ENCODE measurements at places on chromosomes 1 and 21.

DNA sequence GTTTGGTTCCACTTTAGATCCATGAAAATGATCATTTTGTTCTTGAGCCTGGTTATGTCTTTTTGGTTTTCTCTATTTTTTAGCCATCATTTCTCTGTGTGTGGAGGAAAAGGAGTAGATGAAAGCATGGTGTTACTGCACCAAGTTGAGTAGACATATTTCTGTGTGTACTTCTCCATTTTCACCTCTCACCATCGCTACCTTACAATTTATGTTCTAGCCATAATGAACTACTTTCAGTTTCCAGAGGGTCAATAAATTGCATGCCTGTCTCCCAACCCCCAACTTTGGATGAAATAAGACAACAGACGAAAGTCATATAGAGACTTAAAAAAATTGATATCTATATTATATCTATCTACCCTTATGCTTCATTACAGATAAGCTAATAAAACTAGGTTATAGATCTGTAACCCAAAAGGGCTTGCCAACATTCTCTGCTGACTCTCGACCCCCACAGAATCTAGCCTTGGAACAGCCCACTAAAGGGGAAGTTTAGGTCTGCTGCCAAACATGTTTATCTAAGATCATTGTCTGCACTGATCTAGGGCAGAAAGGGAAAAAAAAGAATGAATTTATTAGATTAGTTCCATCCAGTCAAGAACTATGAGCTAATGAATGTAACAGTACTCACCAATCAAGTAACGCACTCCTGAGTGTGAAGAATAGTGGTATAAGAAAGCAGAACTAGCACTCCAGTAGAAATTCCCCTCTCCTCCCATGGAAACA is 7.5 kb upstream of the MAN1A2 start:
- DNase-seq: no peak

GRCh38 chr1:198203434-198203833 is 46.6 kb downstream of the NEK7 start:
- DNase-seq: no peak

- DNase-seq: no peak
Observed at GRCh38 chr1:240189386-240189989, 97.8 kb downstream of the FMN2 start.

- DNase-seq: no peak
Observed at GRCh38 chr1:58290685-58291372, 255.7 kb downstream of the OMA1 start.

DNA sequence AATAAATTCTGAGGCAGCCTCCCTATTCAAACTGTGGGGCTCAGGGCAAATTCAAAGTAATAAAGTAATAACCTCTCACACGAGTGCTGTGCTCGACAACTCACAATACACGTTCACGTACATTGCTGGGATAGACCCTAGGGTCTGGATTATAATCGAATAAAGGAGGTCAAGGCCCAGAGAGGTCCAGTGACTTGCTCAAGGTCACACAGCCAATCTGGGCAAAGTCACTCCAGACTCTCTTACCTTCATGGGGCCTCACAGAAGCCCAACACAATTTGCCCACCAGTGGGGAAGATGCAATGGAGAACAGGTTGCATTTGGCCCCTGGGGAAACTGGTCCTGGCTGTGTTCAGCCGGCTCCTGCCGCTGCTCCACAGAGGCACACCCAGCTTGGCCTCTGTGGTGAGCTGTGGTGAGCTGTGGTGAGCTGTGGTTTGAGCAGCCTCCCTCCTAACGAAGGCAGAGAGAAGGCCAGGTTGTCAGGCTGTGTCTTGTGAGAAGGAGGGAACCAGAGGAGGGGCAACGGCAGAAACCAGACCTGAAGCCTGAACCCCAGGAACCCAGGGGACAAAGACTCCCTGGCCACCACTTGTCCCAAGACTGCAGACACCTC is 35.1 kb downstream of the NUAK2 start:
- DNase-seq: peak; percentile 52

DNA sequence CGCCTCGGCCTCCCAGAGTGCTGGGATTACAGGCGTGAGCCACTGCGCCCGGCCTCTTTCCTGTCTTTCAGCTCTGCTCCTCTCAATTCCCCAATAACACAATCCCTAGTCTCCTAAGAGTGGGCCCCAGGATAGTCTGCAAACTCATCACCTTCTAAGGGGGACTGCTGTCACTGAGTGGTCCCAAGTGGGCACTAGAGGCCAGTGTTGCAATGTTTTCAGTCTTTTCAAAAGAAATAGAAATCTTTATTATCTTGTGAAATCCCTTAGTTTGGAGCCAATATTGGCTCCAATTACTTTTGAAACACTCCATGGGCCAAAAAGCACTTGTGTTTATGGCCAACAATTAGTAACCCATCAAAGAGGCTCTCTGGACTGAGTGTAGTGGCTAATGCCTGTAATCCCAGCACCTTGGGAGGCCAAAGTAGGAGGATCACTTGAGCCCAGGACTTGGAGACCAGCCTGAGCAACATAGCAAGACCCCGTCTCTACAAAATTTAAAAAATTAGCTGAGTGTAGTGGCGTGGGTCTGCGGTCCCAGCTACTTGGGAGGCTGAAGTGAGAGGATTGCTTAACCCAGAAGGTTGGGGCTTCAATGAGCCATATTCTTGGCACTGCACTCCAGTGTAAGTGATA is 28.6 kb upstream of the ZNF697 start:
- DNase-seq: no peak

GRCh38 chr1:204589409-204590038 is 73.3 kb downstream of the MDM4 start:
- DNase-seq: no peak

GRCh38 chr1:27940297-27940696 is 5.5 kb downstream of the SMPDL3B start:
- DNase-seq: peak; percentile 42

DNA sequence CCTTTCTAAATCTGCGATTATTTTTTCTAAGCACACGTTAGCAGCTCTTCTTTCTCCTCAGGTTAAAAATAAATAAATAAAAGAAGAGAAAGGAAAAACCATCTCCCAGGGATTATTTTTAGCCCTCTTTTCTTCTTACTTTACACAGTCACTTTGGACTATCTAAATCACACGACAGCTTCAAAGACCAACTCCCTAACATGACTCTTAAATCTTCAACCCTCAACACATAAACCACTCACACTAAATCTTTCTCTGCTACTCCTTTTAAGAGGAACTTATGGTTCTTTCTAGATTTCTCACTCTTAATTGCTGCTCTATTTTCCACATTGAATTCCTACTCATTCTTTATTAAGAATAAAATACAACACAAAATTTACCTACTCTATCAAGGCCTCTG is 1095.0 kb upstream of the B3GALT2 start:
- no peak for DNase-seq

DNA sequence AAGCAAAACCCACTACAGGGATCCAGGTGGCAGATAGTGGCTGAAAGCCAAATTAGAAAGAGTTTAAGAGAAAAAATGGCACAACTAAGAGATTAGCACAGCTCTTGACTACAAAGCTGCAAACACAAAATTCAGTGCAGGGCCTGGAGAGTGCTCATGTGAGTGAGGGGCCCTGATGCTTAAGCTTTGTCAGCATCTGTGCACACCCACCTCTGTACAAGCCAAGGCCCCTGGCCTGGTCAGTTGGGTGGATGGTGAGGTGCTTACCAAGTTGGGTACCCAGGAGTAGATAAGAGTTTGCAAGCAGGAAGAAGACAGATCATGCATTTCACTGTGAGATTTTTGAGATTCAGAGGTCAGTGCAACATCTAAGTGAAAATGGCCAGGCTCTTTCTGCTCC is 62.7 kb upstream of the ATP1B1 start:
- DNase-seq: no peak

- DNase-seq: no peak
Observed at GRCh38 chr1:65412984-65413375, 7.5 kb upstream of the LEPR start.

DNA sequence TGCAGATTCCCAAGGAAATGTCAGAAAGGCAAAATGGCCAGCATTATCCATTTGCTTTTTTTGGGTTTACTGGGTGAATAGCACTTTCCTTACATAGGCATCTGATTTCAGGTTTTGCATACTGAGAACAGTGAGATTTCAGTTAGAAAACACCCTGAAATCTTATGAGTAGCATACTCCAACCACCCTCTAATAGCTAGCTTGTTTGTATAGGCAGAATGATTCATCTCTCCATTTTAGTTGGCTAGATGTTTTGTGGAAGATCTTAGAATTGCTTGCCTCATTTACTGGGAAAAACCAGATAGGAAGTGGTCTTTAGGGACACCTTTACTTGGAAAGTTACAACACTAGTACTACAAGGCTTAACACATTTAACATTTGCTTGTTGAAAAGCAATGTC is 10.4 kb downstream of the KYAT3 start:
- DNase-seq: no peak

DNA sequence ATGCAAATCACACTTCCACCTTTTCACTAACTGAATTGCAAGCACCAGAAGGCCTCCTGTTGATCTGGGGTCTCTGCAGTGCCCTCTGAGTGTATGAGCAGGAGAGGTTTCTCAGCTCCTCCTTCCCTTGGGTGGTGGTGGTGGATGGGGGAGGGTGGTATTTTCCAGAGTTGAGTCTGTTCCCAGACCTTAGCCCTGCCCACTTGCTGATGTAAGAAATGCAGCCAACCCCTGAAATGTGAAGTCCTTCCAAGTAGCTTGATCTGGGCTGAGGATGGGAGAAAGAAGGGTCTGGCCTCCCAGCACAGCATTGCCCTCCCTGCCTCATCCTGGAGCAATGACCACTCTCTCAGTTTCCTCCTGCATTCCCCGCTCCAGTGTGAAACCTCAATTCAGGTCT is 6.3 kb upstream of the FOXD2 start:
- no peak for DNase-seq

DNA sequence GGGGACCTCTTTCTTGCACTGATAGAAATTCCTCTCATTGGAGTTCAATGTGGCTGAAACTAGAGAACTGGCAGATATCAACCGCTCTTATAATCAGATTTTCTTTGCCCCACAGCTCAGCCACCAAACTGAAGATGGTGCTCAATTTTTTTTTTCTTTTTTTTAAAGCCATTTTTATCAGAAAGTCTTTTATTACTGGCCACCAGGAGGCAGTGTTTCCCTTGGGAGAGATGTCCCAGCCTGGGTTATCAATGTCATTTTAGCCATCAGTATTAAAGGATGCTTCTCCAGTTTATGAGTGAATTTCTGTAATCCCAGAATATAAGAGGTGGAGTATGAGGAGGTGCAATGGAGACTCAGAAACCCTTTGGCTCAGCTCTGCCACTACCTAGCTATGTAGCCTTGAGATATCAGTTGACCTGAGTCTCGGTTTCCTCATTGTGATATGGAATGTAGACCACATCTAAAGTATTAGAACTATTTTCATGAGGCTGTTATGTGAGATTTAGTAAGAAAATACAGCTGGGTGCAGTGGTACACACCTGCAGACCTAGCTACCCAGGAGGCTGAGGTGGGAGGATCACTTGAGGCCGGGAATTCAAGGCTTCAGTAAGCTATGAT is 27.6 kb downstream of the CD244 start:
- DNase-seq: no peak

DNA sequence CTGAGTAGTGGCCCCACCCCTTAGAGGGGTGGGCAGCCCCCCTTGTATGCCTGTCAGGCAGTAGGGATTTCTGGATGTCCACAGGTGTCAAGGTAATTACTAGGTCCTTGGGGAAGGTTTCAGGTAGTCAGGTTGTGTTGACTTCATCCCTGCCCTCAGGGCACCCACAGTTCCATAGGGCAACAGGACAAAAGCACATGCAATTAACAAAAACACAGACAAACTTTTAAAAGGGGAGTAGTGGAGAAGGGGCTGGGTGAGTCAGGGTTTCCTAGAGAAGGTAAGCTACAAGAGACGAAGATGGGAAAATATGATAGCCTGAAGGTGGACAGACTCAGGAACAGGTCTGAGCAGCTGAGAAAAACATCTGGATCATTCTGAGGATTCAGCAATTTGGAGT is 14.1 kb downstream of the KRTCAP2 start:
- DNase-seq: no peak

GRCh38 chr1:100145116-100145515 is 12.2 kb downstream of the TRMT13 start:
- DNase-seq: no peak

DNA sequence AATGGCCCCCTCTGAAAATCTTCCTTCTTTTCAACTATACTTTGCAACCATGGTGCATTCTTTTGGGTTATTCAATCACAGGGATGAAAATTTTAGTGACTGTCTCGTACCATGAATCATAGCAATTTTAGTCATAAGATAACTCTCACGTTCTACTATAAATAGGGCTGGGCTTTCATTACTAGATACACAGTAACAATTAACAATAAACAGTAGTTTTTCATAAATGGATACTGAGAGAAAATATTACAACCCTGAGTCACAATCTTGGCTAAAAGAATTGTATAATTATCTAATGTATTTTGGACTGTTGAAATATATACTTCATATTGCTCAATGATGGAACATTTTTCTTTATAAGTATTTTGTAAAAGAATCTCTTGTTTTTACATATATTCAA is 96.1 kb downstream of the TEX35 start:
- DNase-seq: no peak

DNA sequence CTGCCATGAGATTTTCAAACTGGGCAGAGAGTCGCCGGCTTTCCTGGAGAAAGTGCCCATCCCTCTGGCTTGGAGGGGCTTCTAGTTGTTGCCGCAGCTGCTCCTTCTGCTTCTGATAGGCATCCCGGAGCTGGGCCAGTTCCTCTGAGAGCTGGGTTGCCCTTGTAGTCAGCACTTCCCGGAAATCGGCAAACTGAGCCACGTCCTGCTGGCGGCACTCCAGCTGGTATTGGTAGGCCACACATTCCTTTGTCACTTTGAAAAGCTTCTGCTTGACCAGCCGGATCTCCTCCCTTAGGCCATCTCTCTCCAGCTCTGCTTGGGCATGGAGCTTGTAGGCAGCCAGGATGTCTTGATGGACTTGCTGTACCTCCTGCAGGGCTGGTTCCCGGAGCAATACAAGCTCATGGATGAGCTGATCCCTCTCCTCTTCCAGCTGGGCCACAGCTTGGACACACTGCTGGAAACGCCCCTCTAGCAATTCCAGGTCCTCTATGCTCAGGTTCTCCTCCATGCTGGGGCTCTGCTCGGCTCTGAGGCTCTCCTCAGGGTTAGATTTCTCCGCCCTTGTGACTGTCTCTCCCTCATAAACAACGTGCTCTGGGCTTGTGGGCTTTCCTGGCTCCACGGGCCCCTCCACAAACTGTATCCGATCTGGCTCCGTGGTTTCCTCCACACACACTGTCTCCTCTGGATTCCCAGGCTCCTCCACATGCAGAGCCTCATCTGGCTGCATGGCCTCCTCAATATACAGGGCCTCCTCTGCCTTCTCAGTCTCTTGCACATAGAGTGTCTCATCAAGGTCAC is 7.3 kb downstream of the SYNC start:
- no peak for DNase-seq

DNA sequence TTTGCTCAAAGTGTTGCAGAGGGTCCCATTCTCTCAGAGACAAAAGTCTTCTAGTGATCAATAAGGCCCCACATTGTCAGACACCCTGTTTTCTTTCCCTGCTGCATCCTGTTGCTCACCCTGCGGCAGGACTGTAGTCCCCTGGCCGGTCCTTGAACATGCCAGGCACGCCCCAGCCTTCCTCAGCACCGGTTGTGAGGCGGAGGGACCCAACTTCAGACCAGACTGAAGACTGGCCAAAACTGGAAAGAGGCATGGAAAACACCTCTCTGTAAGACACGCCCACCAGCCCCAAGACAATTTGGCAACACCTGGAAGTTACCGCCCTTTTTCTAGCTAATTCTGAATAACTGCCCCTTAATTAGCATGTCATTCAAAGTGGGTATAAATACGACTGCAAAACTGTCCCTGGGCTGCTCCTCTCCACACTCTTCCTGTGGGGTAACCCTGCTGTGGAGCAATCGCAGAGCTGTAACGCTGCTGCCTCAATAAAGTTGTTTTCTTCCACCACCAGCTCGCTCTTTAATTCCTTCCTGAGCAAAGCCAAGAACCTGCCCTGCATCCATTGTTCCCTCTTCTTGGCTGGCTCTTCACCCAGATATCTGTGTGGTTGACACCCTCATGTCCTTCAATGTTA is 23.8 kb downstream of the PLA2G2A start:
- no peak for DNase-seq

Measured in stimulated activated CD8-positive, alpha-beta memory T cell treated with anti-CD3 and anti-CD28 coated beads, Interleukin-4, amount 100 ng/mL, for 24 hours (primary cell).